ENCODE measurements at places on chromosomes 11 and 22.

DNA sequence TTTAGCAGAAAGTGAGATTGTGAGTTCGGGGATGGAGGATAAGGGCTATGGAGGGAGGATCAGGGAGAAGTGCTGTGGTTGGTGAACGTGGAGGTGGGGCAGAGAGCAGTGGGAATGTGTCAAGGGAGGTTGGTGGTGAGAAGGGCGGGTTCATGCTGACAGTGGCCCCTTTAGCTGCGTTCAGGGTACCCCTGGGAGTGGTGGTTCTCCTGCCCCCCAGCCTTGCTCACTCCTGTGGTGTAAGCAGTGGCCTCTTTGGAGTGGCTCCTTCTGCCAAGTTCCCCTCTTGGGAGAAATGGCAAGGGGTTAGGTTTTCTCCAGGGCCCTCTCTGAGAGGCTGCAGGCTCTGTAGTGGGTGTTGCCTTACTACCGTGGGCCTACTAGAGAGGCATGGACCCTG is 16.1 kb upstream of the NECTIN1 start:
- no peak for DNase-seq

DNA sequence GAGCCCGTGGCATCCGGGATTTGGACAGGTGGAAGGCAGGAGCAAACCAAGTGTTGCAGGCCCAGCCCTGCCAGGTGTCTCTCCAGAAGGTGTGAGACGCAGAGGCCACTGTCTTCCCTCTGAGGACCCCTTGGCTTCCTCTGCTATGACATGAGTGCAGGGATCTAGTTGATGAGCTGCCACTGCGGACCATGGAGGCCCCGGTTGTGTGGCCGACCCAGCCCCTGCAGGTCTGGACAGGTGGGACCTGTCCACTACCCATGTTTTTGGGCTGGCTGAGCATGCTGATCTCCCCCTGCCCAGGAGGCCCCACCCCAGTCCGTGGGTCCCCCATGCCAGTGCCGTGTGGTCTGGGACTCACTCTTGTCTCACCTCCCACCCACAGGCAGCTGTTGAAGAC is 22.9 kb downstream of the PRR5 start:
- no peak for DNase-seq

DNA sequence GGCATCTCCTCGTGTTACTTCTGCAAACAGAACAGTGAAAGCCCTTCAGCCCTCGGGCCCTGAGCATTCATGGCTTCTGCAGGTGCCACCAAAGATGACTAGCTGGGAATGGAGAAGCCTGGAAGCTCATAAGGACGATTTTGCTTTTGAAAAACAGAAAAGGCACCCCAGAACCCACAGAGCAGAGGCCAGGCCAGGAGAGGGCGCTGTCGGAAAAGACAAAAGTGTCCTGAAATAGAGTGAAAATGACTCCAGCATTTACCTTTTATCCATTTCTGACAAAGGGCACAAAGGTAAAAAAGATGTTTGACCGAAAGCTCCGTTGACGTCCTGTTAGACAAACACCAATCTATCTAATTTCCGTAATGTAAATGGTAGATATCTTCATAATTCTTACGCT is 37.6 kb downstream of the ZNF195 start:
- peak; percentile 61 for DNase-seq

DNA sequence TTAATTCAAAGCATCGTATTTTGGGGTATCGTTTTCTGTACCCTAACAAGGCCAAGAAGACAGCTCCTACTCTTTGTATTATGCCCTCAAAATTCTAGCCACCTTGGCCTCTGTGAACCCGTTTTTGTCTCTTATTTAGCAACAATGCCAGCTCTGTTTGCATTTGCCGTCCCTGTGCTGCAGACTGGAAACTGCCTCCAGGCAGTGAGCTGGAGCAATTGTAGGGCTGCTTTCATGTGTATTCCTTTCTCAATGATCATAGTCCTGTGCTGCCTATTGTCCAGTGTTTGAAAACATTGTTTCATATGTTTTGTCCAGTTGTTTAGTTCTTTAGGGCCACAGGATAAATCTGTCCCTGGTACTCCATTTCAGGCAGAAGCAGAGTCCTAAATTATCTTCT is 19.9 kb upstream of the BACE1-AS start:
- DNase-seq = no peak

All from hematopoietic multipotent progenitor cell (in vitro differentiated cells).